ENCODE measurements at places on chromosomes 2 and 18. TPM values are rescaled to one million over a fixed set of nuclear protein-coding genes. Genes with fewer than 3 reads are reported as not detected.

Gene FOXD4L1
- total RNA-seq: under 0.01 TPM

Gene C2orf78
- total RNA-seq: not detected

- no peak overlapping the region for H3K4me3 ChIP-seq
- peak overlapping the region; percentile 71 for H3K27ac ChIP-seq
- H3K27me3 ChIP-seq: no peaks in the 10 kb centered on the region
- no peaks in the 10 kb centered on the region for H3K36me3 ChIP-seq
- DNase-seq: no peak
- peaks cover 57% of the 10 kb centered on the region for H3K4me1 ChIP-seq
Observed at GRCh38 chr18:420661-421246, 79.7 kb downstream of the COLEC12 start.

- H3K27ac ChIP-seq: no peak overlapping the region
- peaks cover 97% of the 10 kb centered on the region for H3K36me3 ChIP-seq
Observed at GRCh38 chr18:23539296-23539695, 36.0 kb downstream of the RMC1 start.

- H3K4me1 ChIP-seq: peaks cover 44% of the 10 kb centered on the region
- no peak for DNase-seq
- no peak overlapping the region for H3K4me3 ChIP-seq
- H3K27ac ChIP-seq: no peak overlapping the region
Observed at GRCh38 chr2:205658572-205658971, 23.7 kb upstream of the NRP2 start.

GRCh38 chr2:104476563-104476988, 377.3 kb upstream of the POU3F3 start:
- H3K36me3 ChIP-seq: no peaks in the 10 kb centered on the region
- no peak for DNase-seq
- no peaks in the 10 kb centered on the region for H3K27me3 ChIP-seq
- no peaks in the 10 kb centered on the region for H3K4me1 ChIP-seq
- no peak overlapping the region for H3K27ac ChIP-seq

All from osteoblast (primary cell).